Activated T-cell treated with anti-CD3 and anti-CD28 coated beads, Interleukin-2, amount 50 U/mL, for 1 hour (primary cell): ENCODE measurements at places on chromosomes 3 and 15.

DNA sequence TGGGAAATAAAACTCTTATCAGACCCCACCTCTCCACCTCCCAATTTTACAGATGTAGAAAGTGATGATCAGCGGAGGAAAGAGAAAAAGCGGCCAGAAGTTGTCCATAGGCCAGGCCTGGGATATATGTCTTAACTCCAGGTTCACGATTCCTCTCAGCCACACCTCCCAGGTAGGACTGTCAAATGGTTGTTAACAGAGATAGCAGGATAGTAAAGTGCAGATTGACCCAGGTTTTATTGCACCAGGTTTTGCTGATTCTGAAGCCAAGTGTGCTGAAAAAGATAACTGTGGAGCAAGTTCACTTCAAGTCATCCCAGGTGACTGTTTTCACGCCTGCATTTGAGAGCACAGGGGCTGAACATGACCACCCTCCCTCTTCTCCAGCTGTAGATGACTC is 36.1 kb downstream of the LSM3 start:
- no peak for DNase-seq

GRCh38 chr3:195117978-195118581 is 152.9 kb downstream of the XXYLT1 start:
- DNase-seq, result no peak

- DNase-seq, result no peak
These were observed 31.5 kb upstream of the RPS17 start for GRCh38 chr15:82571722-82572222.

DNA sequence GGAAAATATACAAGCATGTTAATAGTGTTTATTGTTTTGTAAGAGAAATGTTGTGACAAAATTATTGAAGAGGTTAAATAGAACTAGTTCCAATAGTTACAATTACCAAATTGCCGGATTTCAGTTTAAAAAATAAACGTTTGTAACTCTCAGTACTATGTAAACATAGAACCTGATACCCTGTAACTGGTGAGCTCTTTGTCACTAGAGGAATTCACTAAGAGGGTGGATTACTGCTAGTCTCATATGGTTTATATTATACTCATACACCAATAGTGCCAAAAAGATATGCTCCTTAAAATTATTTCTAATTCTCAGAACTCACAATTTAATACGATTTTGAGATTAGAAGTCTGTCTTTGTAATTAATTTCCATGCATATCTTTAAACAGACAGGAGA is 7.6 kb upstream of the GMNC start:
- no peak for DNase-seq

DNA sequence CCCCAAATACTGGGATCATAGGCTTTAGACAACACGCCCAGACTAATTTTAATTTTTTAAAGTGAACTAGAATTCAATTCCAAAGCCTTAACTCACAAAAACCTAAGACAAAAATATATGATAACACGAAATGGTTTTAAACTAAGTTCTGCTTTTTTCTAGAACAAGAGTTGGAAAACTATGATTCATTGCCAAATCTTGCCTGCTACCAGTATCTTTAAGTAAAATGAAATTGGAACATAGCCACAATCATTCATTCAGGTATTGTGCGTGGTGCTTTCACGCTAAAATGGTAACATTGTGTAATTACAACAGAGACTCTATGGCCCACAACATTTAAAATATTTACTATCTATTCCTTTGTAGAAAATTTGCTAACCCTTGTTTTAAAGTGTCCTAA is 488.0 kb upstream of the ZNF385D start:
- no peak for DNase-seq

- no peak for DNase-seq
These were observed 36.8 kb downstream of the EHD4 start for GRCh38 chr15:41935566-41936020.

GRCh38 chr3:81920816-81921215 is 159.4 kb upstream of the GBE1 start:
- no peak for DNase-seq

GRCh38 chr3:84881288-84881687 is 77.5 kb upstream of the CADM2 start:
- DNase-seq, result no peak

GRCh38 chr3:16204751-16205150 is 30.3 kb downstream of the GALNT15 start:
- no peak for DNase-seq

DNA sequence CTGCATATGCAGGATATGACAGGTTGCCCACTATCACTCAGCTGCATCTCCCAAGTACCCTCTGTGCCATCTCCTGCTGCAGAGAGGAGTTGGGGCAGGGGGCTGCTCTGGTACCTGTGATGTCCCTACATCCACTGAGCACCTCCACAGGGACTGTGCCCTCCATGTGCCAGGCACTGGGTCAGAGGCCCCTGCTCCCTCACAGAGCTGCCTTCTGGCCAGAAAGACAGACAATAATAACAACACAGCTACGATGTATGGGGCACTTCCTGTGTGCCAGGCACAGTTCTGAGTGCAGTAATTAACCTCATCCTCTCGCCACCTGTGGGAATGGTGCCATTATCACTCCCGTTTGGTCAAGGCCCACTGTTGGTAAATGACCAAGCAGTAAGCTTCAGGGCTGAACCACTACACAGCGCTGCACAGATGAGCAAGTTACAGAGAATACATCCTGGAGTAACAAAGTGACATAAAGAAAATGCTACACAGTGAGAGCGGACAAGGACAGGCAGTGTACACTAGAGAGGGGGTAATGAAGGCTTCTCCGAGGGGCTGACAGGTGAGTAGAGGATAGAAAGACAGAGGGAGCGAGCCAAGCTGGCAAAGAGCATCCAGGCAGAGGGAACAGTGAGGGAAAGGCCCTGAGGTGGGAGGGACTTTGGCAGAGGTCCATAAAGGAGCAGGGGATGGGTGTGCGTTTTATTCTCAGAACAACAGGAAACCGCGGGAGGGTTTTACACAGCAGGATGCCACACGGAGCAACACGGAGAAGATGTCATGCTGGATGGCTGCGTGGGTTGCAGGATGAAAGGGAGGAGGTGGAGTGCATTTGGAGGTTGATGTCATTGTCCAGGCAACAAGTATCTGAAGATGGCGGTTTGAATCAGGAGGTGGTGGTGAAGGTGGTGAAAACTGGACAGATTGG is 13.6 kb downstream of the WNT7A start:
- peak; percentile 54 for DNase-seq

GRCh38 chr3:4759689-4760312 is 219.4 kb upstream of the BHLHE40 start:
- DNase-seq, result no peak

- DNase-seq, result no peak
These were observed 65.0 kb downstream of the CCNL1 start for GRCh38 chr3:157094751-157095480.

DNA sequence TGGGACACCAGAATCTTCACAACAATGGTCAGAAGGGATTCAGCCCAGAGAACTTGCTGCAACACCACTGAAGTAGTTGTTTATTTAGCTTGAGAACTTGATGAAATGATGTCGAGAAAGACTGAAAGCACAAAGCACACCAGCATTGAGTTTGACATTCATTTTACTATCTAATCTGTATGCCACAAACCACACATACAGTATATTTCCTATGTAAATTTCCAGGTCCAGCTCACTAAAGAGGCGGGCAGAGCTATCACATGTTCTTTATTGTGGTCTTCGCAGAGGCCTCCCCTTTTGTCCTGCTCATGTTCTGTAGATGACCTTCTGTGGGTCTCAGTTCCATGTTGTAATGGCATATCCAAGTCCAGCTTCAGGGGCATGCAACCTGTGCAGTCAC is 10.4 kb upstream of the FMN1 start:
- no peak for DNase-seq

- no peak for DNase-seq
These were observed 29.3 kb downstream of the NGRN start for GRCh38 chr15:90294601-90295269.

DNA sequence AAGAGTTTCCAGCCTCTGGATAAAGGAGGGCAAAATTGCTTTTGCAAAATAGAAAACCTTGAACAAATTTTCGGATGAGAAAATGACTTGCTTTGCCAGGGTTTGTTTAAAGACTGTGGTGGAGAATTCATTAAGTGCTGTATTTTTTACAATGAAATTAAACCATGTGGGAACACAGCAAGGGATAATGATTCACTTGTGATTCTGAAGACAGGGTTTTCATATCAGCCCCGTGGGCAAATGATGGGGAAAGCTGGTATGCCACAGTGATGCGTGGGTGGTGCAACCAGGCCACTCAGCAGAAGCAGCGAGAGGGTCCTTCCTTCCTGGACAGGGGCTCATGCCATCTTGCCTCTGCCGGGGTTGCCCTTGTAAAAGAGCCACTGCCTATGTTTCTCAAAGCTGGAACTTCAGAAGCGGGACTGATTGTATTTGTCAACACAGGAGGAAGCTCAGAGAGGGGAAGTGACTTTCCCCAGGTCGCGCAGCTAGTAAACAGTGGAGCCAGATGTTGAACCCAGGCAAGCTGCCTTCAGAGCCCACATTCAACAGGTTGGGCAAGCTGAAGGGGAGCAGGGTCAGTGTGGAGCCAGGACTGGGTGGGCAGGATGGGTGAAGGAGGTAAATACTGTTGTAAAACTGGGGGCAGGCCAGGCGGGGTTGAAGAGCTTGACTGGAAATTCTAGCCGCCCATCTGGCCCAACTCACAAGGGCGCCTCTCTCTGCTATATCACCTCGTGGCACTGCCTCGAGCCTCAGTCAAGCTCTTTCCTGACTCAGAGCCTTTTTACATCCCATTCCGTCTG is 79.1 kb downstream of the TOP2B start:
- DNase-seq, result no peak

DNA sequence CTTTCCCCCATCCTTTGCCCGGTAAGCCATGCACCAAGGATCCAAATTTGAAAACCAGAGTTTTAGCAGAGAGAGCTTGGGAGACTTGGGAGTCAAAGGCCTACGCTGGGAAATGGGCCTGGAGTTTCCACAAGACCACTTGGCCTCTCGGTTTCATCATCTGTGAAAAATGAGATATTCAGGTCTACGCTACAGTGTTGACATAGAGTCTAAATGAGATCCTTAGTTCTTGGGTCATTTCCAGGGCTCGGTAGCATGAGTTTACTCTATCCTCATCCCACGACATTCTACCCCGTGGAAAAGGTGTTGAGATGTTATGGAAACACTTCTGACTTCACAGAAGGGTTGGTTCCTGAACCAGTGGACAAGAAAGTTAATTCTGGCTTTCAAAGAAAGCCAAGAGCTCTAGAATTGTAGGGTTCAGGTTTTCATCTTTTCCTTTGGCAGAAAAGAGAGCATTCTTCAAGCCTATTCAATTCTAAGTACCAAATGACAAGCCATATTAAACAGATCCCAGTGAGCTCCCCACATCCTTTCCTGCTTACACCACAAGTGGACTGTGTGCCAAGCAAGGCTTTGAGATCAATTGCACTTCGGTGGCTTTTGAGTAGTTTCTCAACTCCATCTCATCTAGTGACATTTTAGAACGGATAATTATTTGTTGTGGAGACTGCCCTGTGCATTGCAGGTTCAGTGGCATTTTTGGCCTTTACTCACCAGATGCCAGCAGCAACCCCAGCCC is 219.7 kb downstream of the SLCO3A1 start:
- DNase-seq, result no peak

- no peak for DNase-seq
These were observed 127.8 kb downstream of the SYNPR start for GRCh38 chr3:63405882-63406281.

DNA sequence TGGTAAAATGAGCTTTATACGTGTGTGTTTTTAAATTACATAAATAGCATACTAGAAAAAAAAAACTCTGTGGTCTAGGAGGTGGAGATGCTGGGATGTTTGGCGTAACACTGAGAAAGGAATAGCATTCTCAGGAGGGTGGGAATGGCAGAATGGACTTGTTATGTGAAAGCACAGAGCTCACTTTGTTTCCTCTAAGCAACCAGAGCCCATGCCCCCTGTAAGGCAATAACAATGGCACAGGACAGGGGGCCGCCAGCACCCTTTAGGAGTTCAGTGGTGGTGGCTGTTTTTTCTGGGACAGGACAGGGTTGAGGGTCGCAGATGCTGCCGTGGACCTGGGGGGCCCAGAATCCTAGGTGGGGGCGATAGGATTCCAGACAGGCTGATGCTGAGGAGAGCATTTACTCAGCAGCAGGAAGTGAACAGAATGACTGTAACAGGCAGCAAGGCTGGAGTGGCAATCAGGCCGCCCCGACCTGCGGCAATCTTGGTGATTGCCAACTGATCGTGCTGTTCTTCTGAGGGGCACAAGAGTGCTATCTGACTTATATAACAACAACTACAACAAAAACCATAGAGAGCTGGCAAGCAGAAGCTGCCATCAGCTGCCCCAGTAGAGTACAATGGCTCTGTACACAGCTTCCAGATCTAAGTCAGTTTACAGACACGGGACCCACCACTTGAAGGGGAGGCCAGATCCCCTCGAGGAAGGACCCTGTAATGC is 160.4 kb downstream of the UACA start:
- DNase-seq, result no peak

GRCh38 chr3:100710261-100710968 is 1.1 kb downstream of the TFG start:
- DNase-seq, result peak; percentile 47

DNA sequence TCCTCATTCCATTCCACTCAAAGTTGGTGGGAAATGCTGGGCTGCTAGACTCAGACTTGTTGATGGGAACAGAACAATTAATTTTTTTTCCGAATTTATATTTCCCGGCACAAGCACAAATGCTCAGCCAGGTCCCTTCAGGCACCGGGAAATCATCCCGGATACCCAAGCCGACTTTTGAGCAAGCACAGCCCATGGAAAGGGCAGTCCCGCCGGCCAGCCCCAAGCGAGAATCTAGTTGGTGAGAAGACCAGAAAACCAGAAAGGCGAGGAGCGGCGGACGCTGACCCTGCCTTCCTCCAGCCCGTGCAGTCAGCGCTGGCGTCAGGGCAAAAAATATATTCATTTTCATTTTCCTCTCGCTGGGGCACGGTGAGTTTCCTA is 763 bp upstream of the ZIC4 start:
- no peak for DNase-seq

DNA sequence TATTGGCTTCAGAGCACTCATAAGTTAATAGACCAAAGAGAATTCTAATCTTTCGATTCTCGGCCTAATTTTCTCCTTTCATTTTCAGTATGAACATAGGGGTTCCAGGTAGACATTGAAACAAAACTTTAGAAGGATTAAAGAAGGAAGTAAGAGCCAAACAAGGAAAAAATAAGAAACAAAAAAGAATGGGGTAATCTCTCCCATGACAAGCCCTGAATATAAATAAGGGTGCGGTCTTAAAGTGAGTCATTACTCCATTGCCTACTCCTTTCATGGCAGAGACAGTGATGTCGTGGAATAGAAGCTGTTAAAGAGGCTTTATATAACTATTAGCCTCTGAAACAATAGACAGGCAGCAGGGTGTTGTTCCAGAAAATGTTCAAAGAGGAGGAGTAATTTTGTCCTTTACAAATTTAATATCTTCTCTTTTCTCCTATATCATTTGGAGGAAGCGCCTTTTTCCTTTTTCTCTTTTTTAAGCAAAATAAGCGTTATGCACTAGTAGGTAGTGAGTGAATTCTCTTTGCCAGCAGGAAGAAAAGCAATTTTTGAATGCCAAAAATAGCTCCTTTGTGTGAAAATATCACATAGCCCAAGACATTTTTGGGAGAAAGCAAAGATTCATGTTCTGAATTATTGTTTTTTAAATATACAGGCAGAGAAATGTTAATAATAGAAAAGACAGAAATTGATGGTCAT is 607.9 kb upstream of the KCNMB2 start:
- no peak for DNase-seq

- no peak for DNase-seq
These were observed 3.6 kb downstream of the RFC4 start for GRCh38 chr3:186802701-186803100.
